ENCODE measurements at places on chromosomes 16 and 17. TPM values are rescaled to one million over a fixed set of nuclear protein-coding genes. Genes with fewer than 3 reads are reported as not detected.

GRCh38 chr17:82329683-82330321 is 3.8 kb downstream of the SECTM1 start:
- peaks cover 13% of the 10 kb centered on the region for H3K4me1 ChIP-seq
- H3K27ac ChIP-seq, result no peak overlapping the region
- no peaks in the 10 kb centered on the region for H3K27me3 ChIP-seq
- H3K4me3 ChIP-seq, result no peak overlapping the region

GRCh38 chr17:27596566-27597187 is 34.3 kb upstream of the LGALS9 start:
- no peaks in the 10 kb centered on the region for H3K27me3 ChIP-seq
- no peak overlapping the region for H3K4me3 ChIP-seq
- H3K36me3 ChIP-seq, result no peaks in the 10 kb centered on the region
- H3K27ac ChIP-seq, result no peak overlapping the region

DNA sequence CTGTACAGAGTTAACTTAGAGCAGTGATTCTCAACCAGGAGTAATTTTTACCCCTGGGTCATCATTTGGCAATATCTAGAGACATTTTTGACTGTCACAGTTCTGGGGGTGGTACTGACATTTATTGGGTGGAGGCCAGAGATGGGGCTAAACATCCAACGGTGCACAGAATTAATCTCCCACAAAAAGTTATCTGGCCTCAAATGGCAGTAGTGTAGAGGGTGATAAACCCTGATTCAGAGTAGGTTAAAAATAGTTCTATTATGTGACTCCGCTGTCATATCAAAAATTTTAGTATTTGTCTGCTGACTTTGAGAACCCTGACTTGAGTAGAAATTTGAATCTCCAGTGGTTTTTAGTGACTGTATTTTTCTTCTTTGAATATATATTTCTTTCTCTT is 19.1 kb downstream of the VPS35L start:
- peaks cover 10% of the 10 kb centered on the region for H3K36me3 ChIP-seq
- H3K4me3 ChIP-seq, result no peak overlapping the region
- H3K27ac ChIP-seq, result no peak overlapping the region
- no peaks in the 10 kb centered on the region for H3K27me3 ChIP-seq
- no peaks in the 10 kb centered on the region for H3K4me1 ChIP-seq
- no peak for DNase-seq

The CCL15 gene
- total RNA-seq, result not detected

DNA sequence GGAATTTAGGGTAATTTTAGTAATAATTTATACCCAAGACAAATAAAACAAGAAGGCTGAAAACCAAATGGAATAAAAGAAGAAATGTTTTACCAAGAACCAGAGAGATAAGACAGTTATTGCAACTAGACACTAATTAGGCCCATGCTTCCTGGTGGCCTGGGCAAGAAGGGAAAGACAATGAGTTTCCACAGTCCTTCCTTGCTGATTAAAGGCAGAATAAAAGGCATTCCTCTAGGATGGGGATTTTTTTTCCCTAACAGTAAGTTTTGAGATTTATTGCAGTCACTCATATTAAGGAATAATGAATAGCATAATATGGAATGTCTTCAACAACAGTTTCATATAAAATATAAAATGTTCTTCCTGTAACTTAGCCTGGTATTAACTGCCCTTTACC is 41.5 kb downstream of the TOM1L2 start:
- DNase-seq, result no peak
- no peak overlapping the region for H3K4me3 ChIP-seq
- H3K4me1 ChIP-seq, result peaks cover 3% of the 10 kb centered on the region
- H3K27me3 ChIP-seq, result no peaks in the 10 kb centered on the region
- no peak overlapping the region for H3K27ac ChIP-seq
- no peaks in the 10 kb centered on the region for H3K36me3 ChIP-seq

- H3K27ac ChIP-seq, result no peak overlapping the region
- no peaks in the 10 kb centered on the region for H3K36me3 ChIP-seq
- no peak for DNase-seq
- no peak overlapping the region for H3K4me3 ChIP-seq
- H3K4me1 ChIP-seq, result no peaks in the 10 kb centered on the region
- no peaks in the 10 kb centered on the region for H3K27me3 ChIP-seq
Observed at GRCh38 chr16:65445313-65446260, 323.7 kb upstream of the CDH11 start.

The NOTUM gene
- not detected for total RNA-seq

The SLC16A11 gene
- total RNA-seq, result not detected

The CEP295NL gene
- total RNA-seq, result not detected

DNA sequence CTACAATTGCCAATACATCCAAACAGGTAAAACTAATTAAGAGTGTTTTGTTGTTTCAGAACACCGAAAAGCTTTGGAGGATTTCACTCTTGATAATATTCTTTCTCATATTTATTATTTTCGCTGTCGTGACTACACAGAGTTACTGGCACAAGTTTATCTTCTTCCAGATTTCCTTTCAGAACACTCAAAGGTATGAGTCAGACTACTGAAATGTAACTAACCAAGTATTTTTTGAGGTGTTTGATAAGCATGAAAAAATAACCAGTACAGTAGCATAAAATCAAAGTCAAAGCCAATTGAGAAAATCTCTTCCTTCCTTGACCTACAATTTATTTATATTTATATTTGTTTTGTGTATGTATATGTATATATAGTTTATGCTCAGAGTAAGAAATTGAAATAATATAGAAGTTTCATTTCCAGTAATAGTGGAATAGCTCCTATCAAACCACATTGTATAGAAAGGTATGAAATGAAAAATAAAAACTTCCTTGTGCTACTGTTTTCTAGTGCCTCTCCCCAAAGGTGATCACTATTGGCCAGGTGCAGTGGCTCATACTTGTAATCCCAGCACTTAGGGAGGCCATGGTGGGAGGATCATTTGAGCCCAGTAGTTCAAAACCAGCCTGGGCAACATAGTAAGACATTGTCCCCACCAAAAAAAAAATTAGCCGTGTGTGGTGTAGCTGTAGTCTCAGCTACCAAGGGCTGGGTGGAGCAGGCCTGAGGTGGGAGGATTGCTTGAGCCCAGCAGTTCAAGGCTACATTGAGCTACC is 10.9 kb downstream of the RAD51C start:
- no peak overlapping the region for H3K27ac ChIP-seq
- DNase-seq, result no peak
- peaks cover 2% of the 10 kb centered on the region for H3K36me3 ChIP-seq
- no peaks in the 10 kb centered on the region for H3K27me3 ChIP-seq

The ATP2A3 gene
- total RNA-seq, result 101 TPM

- H3K36me3 ChIP-seq, result no peaks in the 10 kb centered on the region
- DNase-seq, result no peak
- no peak overlapping the region for H3K4me3 ChIP-seq
- no peaks in the 10 kb centered on the region for H3K4me1 ChIP-seq
Observed at GRCh38 chr16:84407588-84408313, 39.4 kb downstream of the ATP2C2 start.

The MEIOB gene
- not detected for total RNA-seq

- H3K4me3 ChIP-seq, result no peak overlapping the region
- H3K27me3 ChIP-seq, result no peaks in the 10 kb centered on the region
- no peaks in the 10 kb centered on the region for H3K36me3 ChIP-seq
- H3K4me1 ChIP-seq, result no peaks in the 10 kb centered on the region
- no peak overlapping the region for H3K27ac ChIP-seq
Observed at GRCh38 chr17:77344038-77344437, 203.3 kb downstream of the SEC14L1 start.

GRCh38 chr16:1958715-1959268 is 546 bp upstream of the NDUFB10 start:
- H3K4me1 ChIP-seq, result peaks cover 40% of the 10 kb centered on the region
- H3K27ac ChIP-seq, result no peak overlapping the region
- H3K4me3 ChIP-seq, result no peak overlapping the region
- no peaks in the 10 kb centered on the region for H3K27me3 ChIP-seq
- no peak for DNase-seq

GRCh38 chr16:53262645-53263044 is 171.6 kb upstream of the RBL2 start:
- H3K27ac ChIP-seq, result no peak overlapping the region
- DNase-seq, result no peak
- H3K4me3 ChIP-seq, result no peak overlapping the region
- H3K4me1 ChIP-seq, result no peaks in the 10 kb centered on the region
- no peaks in the 10 kb centered on the region for H3K27me3 ChIP-seq

DNA sequence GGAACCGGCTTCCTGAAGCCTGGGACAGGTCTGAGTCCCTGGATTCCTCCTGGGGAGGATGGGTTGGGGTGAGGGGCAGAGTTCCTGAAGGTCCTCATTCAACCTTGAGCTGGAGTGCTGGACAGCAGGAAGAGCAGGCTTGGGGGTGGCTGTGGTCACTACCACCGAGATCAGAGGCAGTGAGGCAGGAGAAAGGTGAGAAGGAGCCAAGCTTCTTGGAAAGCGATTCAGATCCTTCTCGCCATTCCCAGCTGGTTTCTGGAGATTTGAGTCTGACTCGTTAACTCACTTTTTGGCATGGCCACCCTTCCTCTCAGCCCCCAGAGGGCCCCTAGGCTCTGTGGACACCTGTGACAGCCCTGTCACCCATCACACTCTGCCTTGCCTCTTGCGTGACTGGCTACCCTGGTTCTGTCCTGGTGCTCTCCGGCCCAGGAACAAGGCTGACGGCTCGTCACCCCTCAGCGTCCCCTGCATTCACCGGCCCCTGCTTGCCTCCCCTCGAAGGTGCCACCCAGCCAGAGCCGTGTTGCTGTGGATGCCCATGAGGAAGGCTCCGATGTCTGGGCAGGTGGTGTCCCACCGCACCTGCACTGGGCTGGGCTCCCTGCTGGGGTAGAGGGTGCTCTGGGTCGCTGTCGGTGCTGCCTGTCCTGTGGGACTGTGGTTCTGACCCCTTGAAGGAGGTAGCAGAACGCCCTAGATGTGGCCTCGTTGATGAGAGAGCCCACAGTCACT is 9.7 kb upstream of the TIMP2 start:
- H3K4me1 ChIP-seq, result no peaks in the 10 kb centered on the region
- H3K27ac ChIP-seq, result no peak overlapping the region
- H3K27me3 ChIP-seq, result no peaks in the 10 kb centered on the region

GRCh38 chr17:2990396-2990795 is 73.0 kb downstream of the OR1D5 start:
- H3K36me3 ChIP-seq, result no peaks in the 10 kb centered on the region
- no peaks in the 10 kb centered on the region for H3K27me3 ChIP-seq
- DNase-seq, result no peak
- no peak overlapping the region for H3K4me3 ChIP-seq
- H3K4me1 ChIP-seq, result peaks cover 31% of the 10 kb centered on the region
- no peak overlapping the region for H3K27ac ChIP-seq

DNA sequence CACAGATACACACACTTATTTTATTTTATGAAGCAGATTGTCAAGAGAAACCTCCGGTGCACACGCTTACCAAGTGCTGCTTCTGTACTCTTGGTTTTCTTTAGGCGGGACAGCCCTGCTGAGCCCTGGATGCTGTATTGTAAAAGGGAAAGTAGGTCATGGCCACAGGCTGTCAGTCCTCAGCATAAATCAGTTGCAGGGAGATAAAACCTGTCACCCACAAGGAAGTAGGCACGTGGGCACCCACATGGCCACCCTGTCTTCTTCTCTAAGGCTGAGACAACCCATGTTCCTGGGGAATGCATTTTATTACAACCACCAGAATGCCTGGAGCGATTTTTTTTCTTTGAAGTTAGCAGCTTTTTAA is 59.3 kb downstream of the ASIC2 start:
- H3K36me3 ChIP-seq, result no peaks in the 10 kb centered on the region
- no peak for DNase-seq
- no peaks in the 10 kb centered on the region for H3K4me1 ChIP-seq
- no peaks in the 10 kb centered on the region for H3K27me3 ChIP-seq
- no peak overlapping the region for H3K27ac ChIP-seq

The TANC2 gene
- total RNA-seq, result 17.7 TPM

- no peak for DNase-seq
- H3K27me3 ChIP-seq, result no peaks in the 10 kb centered on the region
- no peak overlapping the region for H3K4me3 ChIP-seq
- H3K27ac ChIP-seq, result no peak overlapping the region
- H3K36me3 ChIP-seq, result no peaks in the 10 kb centered on the region
Observed at GRCh38 chr17:35295686-35296085, 52.8 kb downstream of the SLFN5 start.

The KCNH4 gene
- 0.04 TPM for total RNA-seq

DNA sequence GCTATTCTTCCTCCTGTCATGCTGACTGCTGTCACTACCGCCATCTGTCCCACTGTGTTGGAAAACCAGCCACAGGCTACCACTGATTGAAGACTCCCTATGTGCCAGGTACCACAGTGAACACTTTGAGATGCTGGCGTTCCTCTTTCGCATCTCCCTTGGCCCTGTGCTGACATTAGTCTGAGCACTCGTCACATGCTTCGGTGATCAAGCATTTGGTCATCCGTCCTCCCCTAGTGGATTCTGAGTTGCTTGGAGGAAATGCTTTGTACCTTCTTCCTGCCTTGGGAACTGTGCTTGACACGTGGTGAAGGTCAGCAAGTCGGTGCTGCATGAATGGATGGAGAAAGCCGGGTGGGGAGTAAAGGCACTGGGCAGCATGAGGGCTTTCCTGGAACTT is 260.1 kb downstream of the SNX29 start:
- no peak overlapping the region for H3K4me3 ChIP-seq
- no peak for DNase-seq
- H3K36me3 ChIP-seq, result no peaks in the 10 kb centered on the region

DNA sequence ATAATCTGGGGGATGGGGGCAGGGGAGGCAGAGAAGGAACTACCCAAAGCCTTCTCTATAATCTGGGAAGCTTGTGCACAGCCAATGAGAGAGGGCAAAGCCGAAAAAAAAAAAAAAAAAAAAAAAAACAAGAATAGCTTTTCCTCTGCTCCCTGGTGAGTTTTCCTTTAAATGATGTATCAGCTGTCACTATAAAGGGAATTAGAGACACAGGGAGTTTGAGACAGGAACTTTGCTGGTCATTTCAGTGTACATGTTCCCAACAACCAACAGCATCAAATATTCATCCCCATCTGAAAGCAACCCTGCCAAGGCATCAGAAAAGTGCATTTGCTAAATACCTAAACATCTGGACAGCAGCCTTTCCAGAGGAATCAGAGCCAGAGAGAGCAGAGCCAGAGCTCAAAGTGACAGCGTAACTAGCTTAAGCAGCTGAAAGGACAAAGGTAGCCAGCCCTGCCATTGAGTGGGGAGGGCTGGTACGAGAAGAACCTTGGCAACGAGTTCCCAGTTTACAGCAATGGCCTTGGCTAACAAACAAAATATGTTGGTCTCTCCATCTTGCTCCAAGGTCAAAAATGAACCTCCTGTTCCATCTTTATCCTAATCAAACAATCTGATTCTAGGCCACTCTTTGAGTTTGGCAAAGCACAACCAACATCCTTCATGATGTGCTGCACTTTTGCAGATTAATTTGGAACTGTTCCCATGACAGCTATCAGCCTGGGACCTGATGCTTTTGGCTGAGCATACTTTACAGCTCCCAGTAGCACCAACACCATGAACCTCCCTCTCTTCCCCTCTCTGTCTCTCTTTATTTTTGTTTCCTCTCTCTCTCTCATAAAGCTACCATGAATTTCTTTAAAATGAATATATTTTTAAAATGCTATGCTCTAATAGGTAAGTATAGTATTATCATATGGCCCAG is 143.7 kb upstream of the GNAO1 start:
- H3K4me1 ChIP-seq, result peaks cover 50% of the 10 kb centered on the region
- H3K27ac ChIP-seq, result peak overlapping the region; percentile 99
- no peaks in the 10 kb centered on the region for H3K36me3 ChIP-seq
- DNase-seq, result no peak
- no peaks in the 10 kb centered on the region for H3K27me3 ChIP-seq

Data from Karpas-422 (cell line).